ENCODE measurements at places on chromosomes 7 and 10. TPM values are rescaled to one million over a fixed set of nuclear protein-coding genes. Genes with fewer than 3 reads are reported as not detected.

- DNase-seq, result no peak
Observed at GRCh38 chr7:107528461-107528860, 35.3 kb downstream of the COG5 start.

DNA sequence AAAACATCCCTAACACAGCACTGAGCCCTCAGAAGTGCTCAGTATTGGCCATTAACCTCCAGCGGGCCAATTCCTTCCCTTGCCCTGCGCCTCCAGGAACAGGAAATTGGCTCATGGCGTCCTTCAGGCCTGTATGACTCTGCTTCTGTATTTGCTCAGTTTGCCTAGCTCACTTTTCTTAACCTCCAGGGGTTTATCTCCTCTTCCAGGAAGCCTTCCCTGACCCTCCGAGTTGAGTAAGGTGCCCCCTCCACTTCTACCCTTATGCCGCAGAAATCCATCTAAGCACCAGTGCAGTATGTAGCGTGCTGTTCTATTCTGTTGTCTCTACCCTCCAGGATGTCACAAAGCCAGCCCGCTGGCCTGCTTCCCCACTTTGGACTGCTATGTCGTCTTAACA lies 1.1 kb upstream of the SFXN4 start:
- no peak for DNase-seq

GRCh38 chr7:137839903-137840779 lies 6.6 kb downstream of the DGKI start:
- DNase-seq, result no peak

DNA sequence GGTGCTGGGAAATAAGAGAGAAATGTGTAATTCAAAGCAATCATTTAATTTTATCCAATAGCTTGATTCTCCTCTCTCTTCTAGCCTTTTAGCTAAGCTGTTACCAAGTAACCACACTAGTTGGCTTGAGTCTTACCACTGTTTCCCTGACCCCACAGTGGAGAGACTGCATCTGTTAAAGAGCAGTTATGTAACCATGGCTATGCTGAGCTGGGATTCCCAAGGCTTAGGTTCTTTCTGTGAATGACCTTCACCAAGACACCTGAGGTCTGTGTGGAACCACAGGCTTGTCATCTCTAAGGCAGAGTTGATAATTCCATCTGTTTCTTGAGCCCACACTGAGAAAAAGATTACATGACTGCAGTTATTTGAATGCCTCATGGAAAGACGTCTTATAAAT lies 47.7 kb upstream of the ATRNL1 start:
- DNase-seq, result no peak

GRCh38 chr10:125592897-125593296 lies 90.1 kb downstream of the TEX36 start:
- no peak for DNase-seq

The TPST1 gene
- 13.7 TPM for polyA plus RNA-seq

The PRLHR gene
- polyA plus RNA-seq, result not detected

The ACHE gene
- 82.8 TPM for polyA plus RNA-seq
